GM23248 (cell line): ENCODE measurements at places on chromosomes 1 and 21.

- H3K27ac ChIP-seq, result no peak overlapping the region
- no peak overlapping the region for H3K4me3 ChIP-seq
- H3K4me1 ChIP-seq, result peaks cover 12% of the 10 kb centered on the region
- no peaks in the 10 kb centered on the region for H3K36me3 ChIP-seq
- no peak for DNase-seq
Observed at GRCh38 chr21:44842087-44842486, 24.2 kb upstream of the SUMO3 start.

GRCh38 chr1:156241926-156242325 is at the start of gene BGLAP:
TSS of gene BGLAP (plus strand) at chr1:156242184. CDS start at chr1:156242232, 48 bp downstream.
- peaks cover 7% of the 10 kb centered on the region for H3K4me1 ChIP-seq
- H3K27me3 ChIP-seq, result no peaks in the 10 kb centered on the region

- no peak overlapping the region for H3K27ac ChIP-seq
- H3K27me3 ChIP-seq, result no peaks in the 10 kb centered on the region
- H3K36me3 ChIP-seq, result no peaks in the 10 kb centered on the region
- no peak for DNase-seq
Observed at GRCh38 chr1:239545466-239545865, 159.1 kb downstream of the CHRM3 start.

DNA sequence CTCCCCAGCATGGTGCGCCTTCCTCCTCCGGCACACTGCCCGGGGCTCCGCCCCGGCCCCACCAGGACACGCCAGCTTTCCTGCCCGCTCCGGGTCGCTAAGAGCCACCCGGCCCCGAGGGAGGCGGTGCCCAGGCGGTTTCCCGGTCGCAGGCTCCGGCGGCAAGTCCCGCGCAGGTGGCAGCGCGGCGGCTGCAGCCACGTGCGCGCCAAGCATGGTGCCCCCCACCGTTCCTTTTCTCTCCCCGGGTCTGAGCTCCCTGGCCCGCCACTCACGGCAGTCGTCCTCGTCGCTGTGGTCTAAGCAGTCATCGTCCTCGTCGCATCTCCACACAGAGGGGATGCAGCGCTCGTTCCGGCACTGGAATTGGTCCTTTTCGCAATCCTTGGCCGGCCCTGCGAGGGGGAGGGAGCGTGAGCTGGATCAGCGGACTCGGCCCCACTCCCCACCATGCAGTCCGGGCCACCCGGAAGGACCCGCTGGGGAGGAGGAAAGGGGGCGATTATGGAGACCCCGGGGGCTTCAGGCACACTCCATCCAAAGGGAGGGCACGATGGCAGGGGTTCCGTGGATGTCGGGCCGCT is 1.2 kb downstream of the LRP8 start:
- H3K4me3 ChIP-seq, result peak overlapping the region; percentile 94
- H3K4me1 ChIP-seq, result peaks cover 5% of the 10 kb centered on the region; the same call in 1 of the 2 replicates
- no peaks in the 10 kb centered on the region for H3K27me3 ChIP-seq
- DNase-seq, result peak; percentile 46

- H3K36me3 ChIP-seq, result no peaks in the 10 kb centered on the region
- peak; percentile 18 for DNase-seq
- H3K27ac ChIP-seq, result no peak overlapping the region
- no peaks in the 10 kb centered on the region for H3K4me1 ChIP-seq
- H3K4me3 ChIP-seq, result no peak overlapping the region
- no peaks in the 10 kb centered on the region for H3K27me3 ChIP-seq
Observed at GRCh38 chr1:237124856-237125462, 83.0 kb downstream of the RYR2 start.

- no peaks in the 10 kb centered on the region for H3K36me3 ChIP-seq
- H3K4me3 ChIP-seq, result no peak overlapping the region
- no peaks in the 10 kb centered on the region for H3K27me3 ChIP-seq
- peak; percentile 58 for DNase-seq
- H3K27ac ChIP-seq, result no peak overlapping the region
- peaks cover 20% of the 10 kb centered on the region for H3K4me1 ChIP-seq
Observed at GRCh38 chr1:246450611-246451251, 56.3 kb downstream of the SMYD3 start.

GRCh38 chr1:214439352-214440119 is 111.9 kb downstream of the PTPN14 start:
- 0 out of 2 replicates have a peak, but pooled peaks cover 7% of the 10 kb centered on the region for H3K36me3 ChIP-seq
- no peaks in the 10 kb centered on the region for H3K27me3 ChIP-seq
- H3K27ac ChIP-seq, result no peak overlapping the region
- DNase-seq, result no peak

DNA sequence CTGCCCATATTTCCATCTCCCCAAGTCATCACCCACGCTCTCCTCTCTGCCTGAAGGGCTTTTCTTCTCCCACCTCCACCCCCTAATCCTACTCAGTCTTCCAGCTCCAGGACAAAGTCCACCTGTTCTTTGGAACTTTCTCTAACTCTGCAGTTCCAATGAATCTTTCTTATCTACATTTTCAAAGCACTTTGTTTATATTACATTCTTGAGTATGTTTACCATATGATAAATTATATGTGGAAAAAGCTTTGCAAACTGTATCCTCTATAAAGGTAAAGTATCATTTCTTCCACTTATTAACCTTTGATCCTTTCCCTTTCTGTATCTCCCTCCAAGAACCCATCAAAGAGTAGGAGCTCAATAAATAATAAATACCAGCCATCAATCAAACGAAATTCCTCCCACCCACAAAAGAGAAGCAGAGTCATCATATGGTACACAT is 39.7 kb downstream of the TTC13 start:
- H3K4me3 ChIP-seq, result no peak overlapping the region
- H3K4me1 ChIP-seq, result peaks cover 5% of the 10 kb centered on the region; the same call in 1 of the 2 replicates
- no peak overlapping the region for H3K27ac ChIP-seq
- H3K36me3 ChIP-seq, result no peaks in the 10 kb centered on the region

- no peaks in the 10 kb centered on the region for H3K36me3 ChIP-seq
- no peak overlapping the region for H3K27ac ChIP-seq
- peaks cover 10% of the 10 kb centered on the region for H3K4me1 ChIP-seq
- DNase-seq, result no peak
- H3K4me3 ChIP-seq, result no peak overlapping the region
Observed at GRCh38 chr1:19032413-19032695, 75.9 kb upstream of the IFFO2 start.

GRCh38 chr1:166062421-166063070 is 104.3 kb downstream of the FAM78B start:
- H3K27me3 ChIP-seq, result no peaks in the 10 kb centered on the region
- no peak overlapping the region for H3K4me3 ChIP-seq
- no peaks in the 10 kb centered on the region for H3K36me3 ChIP-seq
- no peaks in the 10 kb centered on the region for H3K4me1 ChIP-seq
- DNase-seq, result no peak

DNA sequence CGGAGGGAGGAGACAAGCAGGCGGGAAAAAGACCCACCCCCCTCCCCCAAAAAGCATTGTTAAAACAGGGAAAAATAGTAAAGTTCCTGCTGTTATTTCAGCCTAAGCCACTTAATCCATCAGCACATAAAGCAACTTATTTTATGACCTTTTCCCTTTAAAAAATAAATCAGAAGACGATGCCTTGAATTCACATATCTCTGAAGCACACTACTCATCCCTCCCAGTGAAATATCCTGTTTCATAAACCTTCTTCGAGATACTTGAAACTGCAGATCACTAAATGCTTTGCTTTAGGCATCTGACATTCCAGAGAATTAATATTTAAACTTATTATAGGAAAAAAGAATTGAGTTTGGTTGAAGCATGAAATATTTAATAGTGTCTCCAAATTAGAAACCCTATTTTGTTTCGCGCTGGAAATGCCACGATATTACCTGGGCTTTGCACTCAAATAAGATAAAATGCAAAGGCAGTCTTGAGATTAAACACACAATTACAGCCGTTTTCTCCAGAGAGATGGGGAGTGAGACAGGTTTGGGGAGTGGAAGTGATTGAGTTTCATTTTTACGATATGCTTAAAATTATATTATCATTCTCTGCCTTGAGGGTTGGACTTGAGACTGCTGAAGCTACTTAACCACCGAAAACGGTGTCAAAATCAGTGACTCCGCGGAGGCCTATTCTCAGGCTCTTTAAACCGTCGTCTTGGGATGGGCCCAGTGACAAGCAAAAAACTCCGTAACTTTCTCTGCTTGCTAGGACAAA is 9.3 kb downstream of the GLIS1 start:
- no peak overlapping the region for H3K4me3 ChIP-seq
- H3K27me3 ChIP-seq, result no peaks in the 10 kb centered on the region
- peaks cover 22% of the 10 kb centered on the region for H3K4me1 ChIP-seq
- no peaks in the 10 kb centered on the region for H3K36me3 ChIP-seq

- H3K27ac ChIP-seq, result no peak overlapping the region
- H3K27me3 ChIP-seq, result no peaks in the 10 kb centered on the region
Observed at GRCh38 chr1:163174524-163175437, 27.9 kb downstream of the RGS5 start.

- no peaks in the 10 kb centered on the region for H3K4me1 ChIP-seq
- no peaks in the 10 kb centered on the region for H3K36me3 ChIP-seq
- peaks cover 4% of the 10 kb centered on the region for H3K27me3 ChIP-seq
- H3K27ac ChIP-seq, result no peak overlapping the region
- no peak for DNase-seq
- no peak overlapping the region for H3K4me3 ChIP-seq
Observed at GRCh38 chr1:229058729-229059128, 212.2 kb upstream of the RAB4A start.

GRCh38 chr1:217393896-217394295 is 237.0 kb downstream of the GPATCH2 start:
- no peak overlapping the region for H3K27ac ChIP-seq
- H3K4me1 ChIP-seq, result no peaks in the 10 kb centered on the region

DNA sequence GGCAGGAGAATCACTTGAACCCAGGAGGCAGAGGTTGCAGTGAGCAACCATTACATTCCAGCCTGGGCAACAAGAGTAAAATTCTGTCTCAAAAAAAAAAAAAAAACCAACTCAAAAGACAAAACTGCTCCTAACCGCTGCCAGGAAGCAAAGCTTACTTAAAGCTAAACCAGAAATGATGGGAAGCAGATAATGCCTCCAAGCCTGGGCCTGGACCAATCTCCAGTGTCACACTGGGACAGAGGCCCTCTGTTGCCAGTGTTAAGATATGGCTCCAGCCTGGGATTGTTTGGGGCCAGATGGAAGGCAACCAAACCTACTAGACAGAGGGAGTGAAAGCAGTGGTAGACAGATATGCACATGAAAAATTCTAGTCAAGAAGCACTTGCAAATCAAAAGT is 36.9 kb downstream of the NSL1 start:
- H3K4me3 ChIP-seq, result no peak overlapping the region
- peaks cover 12% of the 10 kb centered on the region for H3K4me1 ChIP-seq
- H3K27ac ChIP-seq, result no peak overlapping the region
- no peak for DNase-seq
- H3K36me3 ChIP-seq, result no peaks in the 10 kb centered on the region
- H3K27me3 ChIP-seq, result no peaks in the 10 kb centered on the region

DNA sequence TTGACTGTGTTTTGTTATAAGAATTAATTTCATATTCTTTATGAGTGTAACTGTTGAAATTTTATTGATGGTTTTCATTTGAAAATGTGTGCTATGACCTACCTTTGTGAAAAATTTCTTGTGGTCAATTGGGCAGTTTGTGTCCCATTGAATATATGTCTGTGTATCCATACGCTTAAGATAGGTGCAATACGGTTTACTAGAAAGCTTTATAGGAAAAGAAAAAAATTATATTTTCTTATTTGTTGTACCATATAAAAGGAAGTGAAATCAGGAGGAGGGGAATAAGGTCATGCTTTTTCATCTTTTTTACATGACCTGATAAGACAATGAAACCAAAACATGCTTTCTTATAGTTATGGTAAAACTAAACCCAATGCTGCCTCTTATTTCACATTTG is 807.7 kb downstream of the USP25 start:
- H3K4me3 ChIP-seq, result 0 out of 2 replicates have a peak overlapping the region, but pooled peaks have one; percentile 74
- no peak overlapping the region for H3K27ac ChIP-seq
- H3K36me3 ChIP-seq, result no peaks in the 10 kb centered on the region
- no peak for DNase-seq

GRCh38 chr1:31576201-31576669 is at the start of gene TINAGL1:
TSS of gene TINAGL1 (plus strand) at chr1:31576515. CDS start at chr1:31577149, 634 bp downstream.
- H3K4me1 ChIP-seq, result peaks cover 47% of the 10 kb centered on the region
- H3K4me3 ChIP-seq, result 0 out of 2 replicates have a peak within 1 kb of the TSS, but pooled peaks have one; percentile 9
- H3K27me3 ChIP-seq, result no peaks in the 10 kb centered on the region
- H3K36me3 ChIP-seq, result no peaks in the 10 kb centered on the region
- no peak within 1 kb of the TSS for H3K27ac ChIP-seq

DNA sequence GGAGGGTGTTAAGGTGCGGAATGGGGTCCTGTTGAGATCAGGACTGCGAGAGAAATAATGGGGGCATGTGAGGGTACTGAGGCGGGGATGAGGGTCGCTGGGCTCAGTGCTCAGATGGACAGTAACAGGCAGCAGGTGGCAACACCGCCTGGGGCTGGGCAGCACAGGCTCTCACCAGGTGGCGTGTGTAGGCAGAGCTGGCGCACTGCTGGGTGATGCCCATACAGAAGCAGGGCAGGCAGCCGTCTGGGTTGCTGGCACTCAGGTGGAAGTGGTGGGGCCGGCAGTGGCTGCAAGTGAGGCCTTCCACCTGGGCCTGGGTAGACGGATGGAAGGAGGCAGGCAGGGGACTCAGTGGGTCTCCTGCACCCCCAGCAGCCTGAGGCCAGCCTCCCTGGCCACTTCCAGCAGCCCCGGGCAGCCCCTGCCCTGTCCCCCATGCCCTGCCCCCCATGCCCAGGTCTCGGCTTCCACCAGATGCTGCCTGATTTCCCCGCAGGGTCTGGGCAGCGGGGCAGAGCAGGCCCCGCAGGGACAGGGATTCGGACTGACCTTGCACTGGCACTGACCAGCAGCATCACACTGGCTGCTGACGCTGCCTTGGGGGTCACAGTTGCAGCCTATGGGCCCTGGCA is 60.5 kb downstream of the LDLRAD2 start:
- H3K27ac ChIP-seq, result no peak overlapping the region
- H3K36me3 ChIP-seq, result peaks cover 74% of the 10 kb centered on the region
- H3K4me3 ChIP-seq, result no peak overlapping the region
- peaks cover 11% of the 10 kb centered on the region for H3K4me1 ChIP-seq

DNA sequence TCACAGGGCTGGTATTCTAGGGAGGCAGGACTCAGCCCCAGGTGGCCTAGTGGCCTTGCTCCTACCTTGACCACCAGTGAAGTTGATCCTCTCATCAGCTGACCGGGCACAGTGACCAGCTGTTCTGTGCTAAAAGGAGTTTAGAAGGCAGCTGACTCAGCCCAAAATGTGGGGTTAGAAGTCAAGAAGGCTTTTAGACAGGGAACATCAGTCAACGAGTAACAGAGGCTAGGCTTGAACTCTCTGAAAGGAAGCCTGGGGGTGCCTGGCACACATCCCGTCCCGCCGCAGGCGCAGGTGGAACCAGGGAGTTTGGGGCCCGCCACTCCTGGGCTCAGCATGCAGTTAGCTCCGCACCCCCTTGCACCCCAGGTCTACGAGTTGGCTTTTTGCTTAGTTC is 114.9 kb upstream of the SLC45A1 start:
- no peak for DNase-seq
- peak overlapping the region; percentile 49; the same call in 1 of the 2 replicates for H3K4me3 ChIP-seq
- no peaks in the 10 kb centered on the region for H3K27me3 ChIP-seq
- peaks cover 46% of the 10 kb centered on the region for H3K4me1 ChIP-seq
- peak overlapping the region; percentile 80; the same call in 1 of the 2 replicates for H3K27ac ChIP-seq

GRCh38 chr1:185500001-185500626 is 183.1 kb upstream of the IVNS1ABP start:
- DNase-seq, result peak; percentile 96
- no peaks in the 10 kb centered on the region for H3K27me3 ChIP-seq
- H3K4me3 ChIP-seq, result peak overlapping the region; percentile 33
